ENCODE measurements at places on chromosomes 11 and 22. TPM values are rescaled to one million over a fixed set of nuclear protein-coding genes. Genes with fewer than 3 reads are reported as not detected.

OR8B2 gene
- not detected for total RNA-seq

OR8G1 gene
- not detected for total RNA-seq

SLC35E4 gene
- total RNA-seq: 10.4 TPM

C11orf97 gene
- total RNA-seq: not detected

ROBO4 gene
- total RNA-seq: not detected

MRPL17 gene
- 26.7 TPM for total RNA-seq

ANO5 gene
- total RNA-seq: 8.3 TPM

FREY1 gene
- total RNA-seq: not detected

DNA sequence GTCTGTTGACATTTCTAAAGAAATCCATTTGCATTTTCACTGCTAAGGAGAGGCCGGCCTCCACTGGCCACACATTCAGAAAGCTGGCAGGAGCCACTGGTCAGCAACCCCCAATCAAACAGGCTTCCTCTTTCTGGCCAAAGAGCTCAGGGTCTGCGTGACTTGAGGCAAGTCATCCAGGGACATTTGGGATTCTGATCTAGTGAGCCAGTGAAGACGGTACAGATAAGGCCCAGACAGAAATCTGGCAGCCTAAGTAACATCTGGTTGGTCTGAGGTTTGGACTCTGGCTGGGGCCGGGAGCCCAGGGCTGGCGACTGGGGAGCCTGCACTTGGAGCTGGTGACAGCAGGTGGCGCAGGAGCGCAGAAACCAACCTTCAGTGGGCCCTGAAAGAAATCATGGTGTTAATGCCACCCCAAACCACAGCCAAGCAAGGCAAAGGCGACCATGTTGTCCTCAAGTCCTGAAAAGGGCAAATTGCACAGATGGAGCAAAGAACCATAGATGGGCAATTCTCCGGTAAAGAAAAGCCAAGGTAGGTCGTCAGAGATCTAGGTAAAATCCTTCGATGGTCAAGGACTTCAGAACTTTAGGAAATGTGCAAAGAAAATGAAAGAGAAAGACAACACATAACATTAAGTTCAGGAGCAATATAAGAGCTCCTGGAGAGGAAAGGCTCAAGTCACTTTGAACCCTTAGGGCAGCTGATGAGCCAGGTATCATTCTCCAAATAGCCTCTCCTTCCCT is 99.4 kb upstream of the BLID start:
- peak; percentile 85 for DNase-seq

DNA sequence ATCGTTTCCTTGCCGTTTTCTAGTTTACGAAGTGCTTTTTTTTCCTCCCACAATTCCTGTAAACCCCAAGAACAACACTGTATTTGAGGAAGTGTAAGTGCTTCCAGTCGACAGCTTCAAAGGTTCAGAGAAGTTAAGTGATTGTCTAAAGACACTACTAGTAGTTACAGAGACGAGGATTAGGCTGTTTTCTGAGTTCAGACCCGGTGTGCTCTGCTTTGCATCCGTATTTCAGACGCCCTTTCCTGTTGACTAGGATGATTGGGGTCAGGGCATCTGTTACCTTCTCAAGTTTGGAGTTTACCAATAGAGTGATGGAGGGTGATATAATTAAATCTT is 430 bp downstream of the CLP1 start:
- peak; percentile 35 for DNase-seq

GRCh38 chr11:128521682-128522054 is 65.7 kb downstream of the ETS1 start:
- DNase-seq: no peak

- DNase-seq: no peak
These were observed 138.8 kb downstream of the LRRC4C start for GRCh38 chr11:41320653-41321052.

- DNase-seq: no peak
These were observed 1.2 kb downstream of the SVIP start for GRCh38 chr11:22828373-22828772.

DNA sequence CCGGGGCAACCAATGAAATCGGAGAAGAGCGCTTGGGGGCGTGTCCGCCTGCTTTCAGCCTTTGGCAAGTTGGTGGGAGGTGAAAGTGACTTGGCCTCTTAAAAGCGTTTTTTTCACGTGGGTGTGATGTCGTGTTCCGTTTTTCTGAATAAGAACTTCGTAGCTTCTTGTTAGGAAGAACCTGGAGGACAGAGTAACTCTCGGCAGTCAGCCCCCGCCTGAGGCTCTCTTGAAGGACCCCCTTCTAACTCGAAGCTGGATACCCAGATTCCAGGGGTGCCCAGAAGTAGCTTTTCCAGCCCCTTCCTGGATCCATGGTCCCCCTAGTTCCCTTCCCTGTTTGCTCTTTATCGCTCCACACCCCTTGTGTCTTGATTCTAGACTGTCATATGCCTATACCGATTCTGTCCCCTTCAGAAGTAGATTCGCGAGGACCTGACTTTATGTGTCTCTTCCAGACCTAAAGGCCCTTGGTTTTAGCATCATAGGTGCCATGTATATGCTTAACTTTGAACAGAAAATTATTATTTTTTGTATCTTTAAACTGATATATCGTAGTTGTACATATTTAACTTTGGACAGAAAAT is 915 bp upstream of the OSBP start:
- no peak for DNase-seq

GRCh38 chr11:68099474-68100405 is 21.4 kb downstream of the CHKA start:
- peak; percentile 26 for DNase-seq

- no peak for DNase-seq
These were observed 571.4 kb downstream of the MN1 start for GRCh38 chr22:27230189-27230588.

GRCh38 chr11:125358254-125358840 is 137.7 kb downstream of the FEZ1 start:
- no peak for DNase-seq

DNA sequence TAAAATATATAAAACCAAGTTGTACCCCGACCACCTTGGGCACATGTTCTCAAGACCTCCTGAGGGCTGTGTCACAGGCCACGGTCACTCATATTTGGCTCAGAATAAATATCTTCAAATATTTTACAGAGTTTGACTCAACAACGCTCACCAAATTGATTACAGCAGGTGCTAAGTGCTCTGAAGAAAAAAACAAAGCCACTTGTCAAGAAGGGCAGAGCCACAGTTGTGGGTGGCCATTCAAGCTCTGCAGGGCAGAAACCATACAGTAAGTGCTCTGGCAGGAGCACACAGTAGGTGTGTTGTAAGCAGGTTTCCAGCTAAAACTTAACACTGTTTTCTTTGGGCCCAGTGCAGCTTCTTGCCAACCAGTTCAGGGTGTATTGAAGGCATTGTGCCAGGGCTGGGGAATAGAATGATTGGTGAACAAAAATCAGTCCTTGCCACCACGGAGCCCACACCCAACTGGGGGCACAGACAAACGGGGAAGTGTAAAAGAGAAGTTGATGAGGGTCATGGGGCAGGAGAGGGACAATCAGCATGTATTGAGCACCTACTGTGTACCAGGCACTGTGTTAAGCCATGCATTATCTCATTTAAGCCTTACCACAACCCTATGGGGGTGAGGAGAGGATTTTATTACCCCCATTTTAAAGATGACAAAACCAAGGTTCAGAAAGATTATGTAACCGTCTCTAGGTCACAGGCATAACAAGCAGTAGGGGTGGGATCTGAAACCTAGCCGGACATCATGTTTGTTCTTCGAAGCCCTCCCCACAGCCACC is 18.2 kb downstream of the ARRB1 start:
- no peak for DNase-seq

GRCh38 chr11:75714211-75714610 is 3.4 kb upstream of the MOGAT2 start:
- DNase-seq: no peak

- peak; percentile 56 for DNase-seq
These were observed 53.9 kb downstream of the CACNA1I start for GRCh38 chr22:39624501-39624821.

- DNase-seq: peak; percentile 93
These were observed 119.9 kb downstream of the MIAT start for GRCh38 chr22:26777156-26777801.

DNA sequence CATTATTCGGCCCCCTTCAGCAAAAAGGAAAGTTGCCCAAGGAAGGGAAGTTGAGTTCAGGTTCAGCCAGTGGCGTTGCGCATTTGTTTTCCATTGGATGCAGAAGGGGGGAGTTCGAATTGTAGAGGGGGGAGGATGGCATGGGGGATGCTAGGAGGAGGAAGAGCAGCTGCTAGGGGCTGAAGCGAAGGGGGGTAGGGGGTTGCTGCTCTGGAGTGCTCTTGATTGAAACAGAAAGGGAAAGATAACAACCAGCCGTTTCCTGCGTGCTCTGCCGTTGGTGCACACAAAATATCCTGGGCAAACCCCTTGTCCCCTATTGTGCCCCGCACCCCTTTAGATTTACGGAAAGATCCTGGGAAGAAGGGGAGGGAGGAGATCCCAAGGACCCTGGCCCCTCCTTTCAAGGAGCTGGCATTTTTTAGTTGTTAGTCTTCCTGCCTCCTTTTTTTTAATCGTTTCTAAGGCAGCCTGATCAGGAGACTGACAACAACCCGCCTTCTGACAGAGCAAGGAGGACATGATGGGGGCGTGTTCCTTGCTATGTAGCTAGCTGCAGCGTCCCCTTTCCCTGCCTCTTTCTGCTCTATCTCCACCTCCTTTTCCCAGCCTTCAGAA is 2.1 kb downstream of the KMT2A start:
- peak; percentile 80 for DNase-seq

GRCh38 chr11:128471138-128471661 is 116.2 kb downstream of the ETS1 start:
- no peak for DNase-seq

- DNase-seq: peak; percentile 85
These were observed at the start of gene SEC14L2 for GRCh38 chr22:30396871-30397655. Gene SEC14L2, plus strand, starts transcription at chr22:30397018. Its CDS starts 99 bp downstream, at chr22:30397117.

DNA sequence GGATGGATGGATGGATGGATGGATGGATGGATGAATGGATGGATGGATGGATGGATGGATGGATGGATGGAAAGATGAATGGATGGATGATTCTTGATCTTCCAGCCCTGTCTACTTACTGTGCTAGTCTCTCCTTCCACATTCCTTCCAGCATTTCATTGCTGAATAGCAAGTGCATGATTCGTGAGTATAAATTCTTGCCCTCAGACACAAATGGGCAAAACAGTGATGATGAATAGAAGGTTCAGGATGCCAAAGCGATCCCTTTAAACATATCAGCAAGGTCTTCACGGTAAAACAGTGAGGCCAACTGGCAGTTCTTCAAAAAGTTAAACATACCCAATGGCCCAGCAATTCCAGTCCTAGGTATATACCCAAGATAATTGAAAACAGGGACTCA is 400.2 kb downstream of the MN1 start:
- DNase-seq: no peak

DNA sequence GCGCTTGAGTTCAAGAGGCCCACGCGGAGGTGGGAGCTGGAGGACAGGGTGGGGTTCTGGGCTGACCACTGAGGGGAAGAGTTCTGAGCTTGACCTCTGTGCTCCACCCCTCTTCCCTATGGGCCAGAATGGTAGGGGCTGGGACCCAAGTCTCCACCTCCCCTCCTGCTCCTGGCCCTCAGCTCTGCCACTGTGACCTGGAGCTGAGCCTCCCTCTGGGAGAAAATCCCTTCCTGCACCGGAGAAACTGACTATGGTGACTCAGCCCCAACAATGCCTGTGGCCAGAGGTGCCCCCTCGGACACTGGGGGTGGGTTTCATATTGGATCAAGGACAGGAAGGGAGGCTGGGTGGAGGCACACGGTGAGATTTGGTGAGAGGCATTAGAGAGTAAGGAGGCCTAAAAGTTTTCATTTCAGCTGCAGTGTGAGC is 23.0 kb downstream of the RELT start:
- no peak for DNase-seq

GRCh38 chr11:123268156-123268555 is 73.1 kb upstream of the CLMP start:
- DNase-seq: no peak

- DNase-seq: peak; percentile 14
These were observed 63.4 kb downstream of the RCN1 start for GRCh38 chr11:32154275-32154674.

DNA sequence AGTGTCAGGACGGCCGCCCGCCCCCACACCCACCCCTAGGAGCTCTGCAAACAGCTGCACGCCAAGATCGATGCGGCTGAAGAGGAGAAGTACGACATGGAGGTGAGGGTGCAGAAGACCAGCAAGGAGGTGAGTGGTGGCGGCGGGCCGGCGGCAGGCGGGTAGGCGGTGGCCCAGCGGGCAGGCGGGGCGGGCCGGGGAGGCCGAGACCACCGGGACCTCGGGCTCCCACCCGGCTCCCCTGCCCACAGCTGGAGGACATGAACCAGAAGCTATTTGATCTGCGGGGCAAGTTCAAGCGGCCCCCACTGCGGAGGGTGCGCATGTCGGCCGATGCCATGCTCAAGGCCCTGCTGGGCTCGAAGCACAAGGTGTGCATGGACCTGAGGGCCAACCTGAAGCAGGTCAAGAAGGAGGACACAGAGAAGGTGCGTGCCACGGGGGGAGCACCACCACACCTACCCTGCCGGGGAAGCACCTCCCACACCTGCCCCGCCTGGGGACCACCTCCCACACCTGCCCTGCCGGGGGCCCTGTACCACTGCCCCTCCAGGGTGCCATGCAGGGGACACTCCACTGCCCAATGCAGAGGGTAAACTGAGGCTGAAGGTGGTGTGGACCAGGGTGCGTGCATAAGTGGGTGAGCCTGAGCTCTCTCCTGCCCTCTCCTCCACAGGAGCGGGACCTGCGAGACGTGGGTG is 2.1 kb downstream of the TNNI2 start:
- DNase-seq: no peak

GRCh38 chr11:86119077-86119476 is 50.2 kb upstream of the PICALM start:
- no peak for DNase-seq

DNA sequence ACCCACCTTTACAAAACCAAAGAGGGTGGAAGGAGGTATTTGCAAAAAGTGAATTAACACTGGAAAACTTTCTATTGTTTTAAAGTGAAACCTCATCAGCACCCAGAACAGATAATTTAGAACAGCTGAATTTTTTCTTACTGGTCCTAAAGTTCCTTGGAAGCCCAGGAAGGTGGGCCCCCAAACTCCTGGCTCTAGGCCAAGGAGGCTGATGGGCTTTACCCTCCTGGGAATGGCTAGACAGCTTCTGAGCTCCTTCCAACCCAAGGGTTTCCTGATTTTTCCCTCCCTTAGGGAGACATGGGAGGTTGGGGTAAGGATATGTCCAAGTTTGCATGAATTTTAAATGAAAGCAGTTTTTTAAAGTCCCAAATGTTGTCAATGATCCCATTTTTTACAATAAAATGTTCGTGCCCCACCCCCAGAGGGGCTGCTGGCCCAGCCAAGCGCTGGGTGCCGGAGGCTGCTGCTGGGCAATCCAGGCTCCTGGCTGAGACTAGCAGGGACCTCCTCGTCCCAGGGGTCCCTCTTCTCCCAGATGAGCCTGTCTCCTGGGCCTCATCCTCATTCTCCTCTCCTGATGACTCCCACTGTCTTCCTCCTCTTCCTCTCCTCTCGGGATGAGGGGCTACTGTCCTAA is 28.4 kb downstream of the RELT start:
- no peak for DNase-seq

GRCh38 chr11:70783356-70783755 is 385.0 kb downstream of the CTTN start:
- no peak for DNase-seq

GRCh38 chr22:26713823-26714449 is 56.5 kb downstream of the MIAT start:
- DNase-seq: no peak

GRCh38 chr11:115518983-115519628 is 14.9 kb upstream of the CADM1 start:
- DNase-seq: no peak

- no peak for DNase-seq
These were observed 71.0 kb downstream of the TRIM29 start for GRCh38 chr11:120066738-120067437.

- DNase-seq: no peak
These were observed 27.9 kb upstream of the RASL10A start for GRCh38 chr22:29343313-29343805.

GRCh38 chr11:59284773-59285129 is 72.0 kb upstream of the MPEG1 start:
- no peak for DNase-seq
